ENCODE measurements at places on chromosomes 13 and 19.
A peak's percentile ranks its signal among the peaks of the same experiment; 100 is the strongest.

DNA sequence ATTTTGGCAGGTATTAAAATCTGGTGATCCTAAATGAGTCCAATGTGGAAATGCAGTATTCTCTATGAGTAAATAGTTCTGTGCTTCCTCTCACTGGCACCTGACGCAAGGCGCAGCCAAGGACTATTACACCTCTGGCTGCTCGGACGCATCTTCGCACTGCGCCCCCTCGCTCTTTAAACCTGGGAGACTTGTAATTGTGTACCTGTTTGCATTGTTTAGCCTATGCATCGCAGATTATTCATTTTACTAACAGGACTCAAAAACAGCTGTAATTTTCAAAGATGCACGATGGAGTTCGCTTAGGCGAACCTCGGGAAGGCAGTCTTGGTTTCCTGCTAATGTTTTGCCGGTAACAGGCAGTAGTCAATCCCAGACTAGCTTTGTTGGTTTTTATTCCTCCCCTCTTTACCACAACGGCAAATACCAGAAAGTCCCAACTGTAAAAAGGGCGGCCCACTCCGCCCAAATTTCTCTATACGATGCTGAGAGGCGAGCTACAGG lies 113.2 kb downstream of the KCNRG start:
- no peak for DNase-seq

- no peak for DNase-seq
Measured at GRCh38 chr19:54279406-54279962, 1.4 kb downstream of the LILRB2 start.

DNA sequence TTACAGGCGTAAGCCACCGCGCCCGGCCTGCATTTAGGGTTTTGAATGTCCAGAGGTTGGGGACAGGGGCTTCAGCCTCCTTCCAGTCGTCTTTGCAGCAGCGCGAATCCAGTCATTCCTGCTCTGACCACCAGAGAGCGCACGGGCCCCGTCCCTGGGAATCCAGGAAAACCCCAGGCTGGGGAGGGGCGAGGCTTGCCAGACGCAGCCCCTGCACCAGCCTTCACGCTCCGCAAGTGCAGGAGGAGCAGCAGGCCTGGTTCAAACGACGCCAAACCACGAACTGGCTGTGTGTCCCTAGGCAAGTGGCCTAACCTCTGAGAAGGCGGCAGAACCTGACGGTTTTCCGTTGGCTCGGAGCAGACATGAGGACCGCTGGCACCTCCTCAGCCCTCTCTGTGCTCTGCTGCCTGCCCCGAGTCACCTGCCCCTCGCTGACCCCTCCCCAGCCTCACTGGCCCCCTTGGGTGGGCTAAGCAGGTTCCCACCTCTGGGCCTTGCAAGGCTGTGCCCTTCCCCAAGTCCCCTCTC lies 2.0 kb upstream of the RNF126 start:
- peak; percentile 97 for DNase-seq

DNA sequence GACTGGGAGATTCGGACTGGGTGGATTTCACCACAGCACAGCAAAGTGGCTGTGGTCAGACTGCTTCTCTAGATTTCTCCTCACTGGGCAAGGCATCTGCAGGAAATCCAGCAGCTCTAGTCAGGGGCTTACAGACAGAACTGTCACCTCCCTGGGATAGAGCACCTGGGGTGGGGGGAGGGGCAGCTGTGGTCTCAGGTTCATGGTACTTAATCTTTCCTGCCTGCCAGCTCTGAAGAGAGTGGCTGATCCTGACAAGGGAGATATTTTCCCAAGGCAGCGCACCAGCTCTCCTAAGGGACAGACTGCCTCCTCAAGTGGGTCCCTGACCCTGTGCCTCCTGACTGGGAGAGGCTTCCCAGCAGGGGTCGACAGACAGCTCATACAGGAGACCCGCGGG lies 212.8 kb upstream of the KLF12 start:
- no peak for DNase-seq

GRCh38 chr13:107466326-107467099 lies 748.8 kb downstream of the LIG4 start:
- no peak for DNase-seq
